Spleen (tissue), 13 donors: ENCODE measurements at places on chromosomes 16 and 17. TPM values are rescaled to one million over a fixed set of nuclear protein-coding genes. Genes with fewer than 3 reads are reported as not detected.
A peak's percentile ranks its signal among the peaks of the same experiment; 100 is the strongest.

Gene ENO3
- 23.4 TPM for polyA plus RNA-seq

Gene CHST6
- polyA plus RNA-seq: 0.06 TPM

Gene TBX21
- 2.6 TPM for polyA plus RNA-seq

Gene SPN
- polyA plus RNA-seq: 3.9 TPM

Gene CDRT15
- polyA plus RNA-seq: not detected

Gene KRTAP4-1
- polyA plus RNA-seq: not detected

- no peak for DNase-seq
- H3K27me3 ChIP-seq: no peaks in the 10 kb centered on the region
- H3K27ac ChIP-seq: no peak overlapping the region
- no peaks in the 10 kb centered on the region for H3K36me3 ChIP-seq
Observed at GRCh38 chr17:81058263-81058871, 23.4 kb downstream of the BAIAP2 start.

DNA sequence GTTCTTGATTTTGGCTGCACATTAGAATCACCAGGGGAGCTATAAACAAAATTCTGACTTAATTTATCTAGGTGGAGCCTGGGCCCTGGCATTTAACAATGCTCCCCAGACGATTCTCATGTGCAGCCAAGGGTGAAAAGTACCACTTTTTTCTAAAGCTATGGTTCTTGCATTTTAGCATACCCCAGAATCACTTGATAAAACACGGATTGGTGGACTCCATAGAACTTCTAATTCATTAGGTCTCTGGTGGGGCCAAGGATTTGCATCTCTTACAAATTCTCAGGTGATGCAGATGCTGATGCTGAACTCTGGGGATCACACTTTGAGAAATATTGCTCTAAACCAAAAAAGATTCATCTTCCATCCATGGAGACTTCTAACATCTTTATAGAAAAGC is 74.5 kb downstream of the RPGRIP1L start:
- H3K4me1 ChIP-seq: no peaks in the 10 kb centered on the region
- no peaks in the 10 kb centered on the region for H3K36me3 ChIP-seq
- no peak overlapping the region for H3K27ac ChIP-seq
- H3K27me3 ChIP-seq: no peaks in the 10 kb centered on the region

DNA sequence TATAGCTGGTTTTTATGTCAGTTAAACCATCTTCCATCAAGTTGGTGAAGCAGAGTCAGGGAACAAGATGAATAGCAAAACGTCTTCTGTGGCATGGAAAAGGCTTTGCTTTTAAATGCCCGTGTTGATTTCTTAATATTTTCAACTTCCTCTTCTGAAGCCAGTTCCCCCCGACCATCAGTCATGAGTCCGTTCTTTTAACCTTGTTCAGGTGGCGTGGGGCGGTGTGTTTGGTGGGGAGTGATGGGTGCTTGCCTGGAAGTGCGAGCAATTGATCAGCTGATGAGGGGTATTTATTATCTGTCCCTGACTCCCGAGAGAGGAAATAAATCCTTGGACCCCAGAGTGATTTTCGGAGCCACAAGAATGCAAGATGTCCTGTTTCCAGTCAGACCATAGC is 147.1 kb downstream of the WWOX start:
- no peak overlapping the region for H3K4me3 ChIP-seq
- H3K27ac ChIP-seq: no peak overlapping the region
- no peak for DNase-seq
- no peaks in the 10 kb centered on the region for H3K36me3 ChIP-seq
- H3K27me3 ChIP-seq: no peaks in the 10 kb centered on the region

DNA sequence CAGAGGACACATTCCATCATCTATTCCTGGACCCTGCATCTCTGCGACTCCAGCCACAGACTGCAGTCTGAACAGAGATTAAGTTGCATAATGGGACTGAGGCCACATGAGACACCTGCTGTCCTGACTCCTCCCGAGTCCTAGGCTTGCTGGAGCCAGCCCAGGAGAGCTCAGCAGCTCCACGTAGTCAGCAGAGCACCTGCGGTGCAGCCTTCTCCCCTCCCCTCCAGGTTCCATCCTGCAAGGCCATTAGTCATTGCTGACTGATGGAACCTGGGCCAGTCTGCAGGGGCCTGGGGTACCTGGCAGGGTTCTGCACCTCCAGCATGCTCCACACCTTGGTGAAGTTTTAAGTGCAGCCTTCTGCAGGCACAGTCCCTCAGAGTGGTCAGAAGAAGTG is 76.7 kb downstream of the PLD6 start:
- H3K27ac ChIP-seq: no peak overlapping the region
- H3K36me3 ChIP-seq: peaks cover 80% of the 10 kb centered on the region
- DNase-seq: no peak
- no peak overlapping the region for H3K4me3 ChIP-seq
- H3K4me1 ChIP-seq: peaks cover 35% of the 10 kb centered on the region
- no peaks in the 10 kb centered on the region for H3K27me3 ChIP-seq

- H3K36me3 ChIP-seq: no peaks in the 10 kb centered on the region
- no peak overlapping the region for H3K27ac ChIP-seq
- peaks cover 26% of the 10 kb centered on the region for H3K4me1 ChIP-seq
- H3K27me3 ChIP-seq: peaks cover 10% of the 10 kb centered on the region
- no peak for DNase-seq
Observed at GRCh38 chr16:56295059-56295665, 103.9 kb downstream of the GNAO1 start.

DNA sequence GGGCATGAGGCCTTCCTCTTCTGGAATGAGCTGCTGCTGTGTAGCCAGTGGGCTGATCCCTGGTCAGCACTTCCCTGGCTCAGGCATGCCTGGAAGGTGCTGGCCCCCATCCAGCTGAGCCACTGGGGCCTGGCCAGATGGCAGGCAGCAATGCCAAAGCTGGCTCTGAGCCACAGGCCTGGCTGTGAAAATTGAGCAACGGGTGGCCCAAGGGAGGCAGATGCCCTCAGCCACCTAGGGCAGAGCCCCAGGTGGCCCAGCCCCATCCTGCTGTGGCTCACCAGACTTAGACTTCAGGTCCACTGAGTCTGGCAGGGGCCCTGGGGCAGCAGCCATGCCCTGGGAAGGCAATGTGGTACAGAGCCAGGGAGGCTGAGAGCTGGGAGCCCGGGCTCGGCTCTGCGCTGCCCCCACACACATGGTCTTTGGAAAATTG is 8.5 kb upstream of the CRHR1 start:
- no peak for DNase-seq
- H3K4me3 ChIP-seq: no peak overlapping the region
- no peak overlapping the region for H3K27ac ChIP-seq
- H3K36me3 ChIP-seq: no peaks in the 10 kb centered on the region
- H3K27me3 ChIP-seq: peaks cover 33% of the 10 kb centered on the region

GRCh38 chr16:2151188-2152091 is 3.0 kb downstream of the RAB26 start:
- DNase-seq: peak; percentile 74
- no peaks in the 10 kb centered on the region for H3K27me3 ChIP-seq
- peaks cover 5% of the 10 kb centered on the region for H3K36me3 ChIP-seq

GRCh38 chr17:66494023-66494803 is 191.8 kb downstream of the PRKCA start:
- DNase-seq: no peak
- no peak overlapping the region for H3K4me3 ChIP-seq
- no peak overlapping the region for H3K27ac ChIP-seq
- H3K4me1 ChIP-seq: peaks cover 23% of the 10 kb centered on the region

DNA sequence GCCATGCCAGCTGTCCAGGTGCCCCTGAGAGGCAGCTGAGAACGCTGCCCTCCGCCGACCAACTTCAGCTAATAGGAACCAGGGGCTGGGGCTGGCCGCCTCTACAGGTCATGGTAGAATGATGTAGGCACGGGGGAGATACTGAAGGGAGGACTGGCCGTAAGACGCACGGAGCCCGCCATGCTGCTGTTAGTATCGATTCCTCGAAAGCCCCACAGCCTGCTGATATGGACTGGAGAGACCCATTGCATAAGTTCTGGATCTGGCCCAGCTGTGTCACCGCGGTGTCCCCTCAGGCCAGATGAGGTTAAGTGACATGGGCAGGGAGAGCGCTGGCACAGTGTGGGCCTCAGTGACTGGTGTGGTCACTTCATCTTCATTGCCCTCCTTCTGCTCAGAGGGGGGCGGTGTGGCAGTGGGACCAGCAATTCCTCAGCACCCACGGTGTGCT is 75.6 kb downstream of the AMFR start:
- no peaks in the 10 kb centered on the region for H3K27me3 ChIP-seq
- H3K27ac ChIP-seq: no peak overlapping the region
- no peak overlapping the region for H3K4me3 ChIP-seq
- peak; percentile 64 for DNase-seq
- H3K4me1 ChIP-seq: no peaks in the 10 kb centered on the region
- no peaks in the 10 kb centered on the region for H3K36me3 ChIP-seq

GRCh38 chr16:9497750-9498149 is 406.3 kb downstream of the HAPSTR1 start:
- H3K27me3 ChIP-seq: no peaks in the 10 kb centered on the region
- no peaks in the 10 kb centered on the region for H3K36me3 ChIP-seq
- no peak overlapping the region for H3K27ac ChIP-seq
- no peak for DNase-seq
- H3K4me3 ChIP-seq: no peak overlapping the region

GRCh38 chr17:64007838-64008282 is 9.7 kb downstream of the PRR29 start:
- no peaks in the 10 kb centered on the region for H3K27me3 ChIP-seq
- DNase-seq: no peak
- H3K27ac ChIP-seq: peak overlapping the region; percentile 56

- H3K36me3 ChIP-seq: no peaks in the 10 kb centered on the region
- H3K4me1 ChIP-seq: peaks cover 9% of the 10 kb centered on the region
- DNase-seq: no peak
- no peaks in the 10 kb centered on the region for H3K27me3 ChIP-seq
Observed at GRCh38 chr17:4520894-4521600, 22.4 kb downstream of the SPNS2 start.

DNA sequence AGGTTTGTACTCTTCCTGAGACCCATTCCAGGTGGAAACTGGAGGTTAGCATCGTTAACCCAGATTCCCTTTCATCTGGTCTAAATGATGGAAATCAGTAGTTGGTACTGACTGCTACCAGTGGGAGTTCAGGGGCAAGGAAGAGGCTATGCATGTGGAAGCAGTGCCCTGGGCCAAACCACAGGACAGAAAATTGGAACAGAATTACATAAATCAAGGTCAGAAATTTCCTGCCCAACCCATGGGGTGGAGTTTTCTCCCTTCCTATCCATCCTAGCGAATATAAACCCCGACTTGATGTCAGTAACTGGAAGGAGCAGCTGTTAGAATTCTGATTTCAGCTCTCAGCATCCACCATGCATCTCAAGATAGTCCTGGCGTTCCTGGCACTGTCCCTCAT is at the start of gene AOC2:
AOC2 (plus strand) TSS at position 310 of the 400 bp plus-strand sequence; CDS start at position 357, 47 bp downstream.
- no peak for DNase-seq
- H3K27me3 ChIP-seq: no peaks in the 10 kb centered on the region
- H3K4me1 ChIP-seq: peaks cover 8% of the 10 kb centered on the region
- H3K4me3 ChIP-seq: no peak within 1 kb of the TSS
- H3K36me3 ChIP-seq: peaks cover 62% of the 10 kb centered on the region

DNA sequence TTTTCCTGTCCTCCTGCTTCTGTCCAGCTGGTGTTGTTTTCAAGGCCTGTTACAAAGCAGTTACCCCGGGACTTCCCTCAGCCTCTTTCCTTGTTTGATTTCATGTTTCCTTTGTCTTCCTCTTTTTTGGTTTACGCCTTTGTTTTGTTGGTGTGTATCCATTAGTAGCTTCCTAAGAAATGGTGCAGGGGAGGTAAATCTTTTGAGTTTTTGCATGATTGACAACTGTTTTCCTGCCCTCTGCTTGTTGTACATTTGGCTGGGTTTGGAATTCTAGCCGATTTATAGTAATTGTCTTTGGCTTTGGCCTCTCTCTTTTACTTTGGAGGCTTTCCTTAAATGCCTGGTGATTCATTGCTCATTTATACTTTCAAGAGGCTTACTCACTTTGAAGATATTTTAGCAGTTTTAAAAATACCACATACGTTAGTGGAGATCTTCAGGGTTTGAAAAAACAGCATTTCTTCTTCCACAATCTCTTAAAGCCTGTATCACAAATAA is 32.8 kb downstream of the DNAH2 start:
- no peaks in the 10 kb centered on the region for H3K36me3 ChIP-seq
- no peak for DNase-seq

GRCh38 chr17:63995626-63996025 is 2.5 kb upstream of the PRR29 start:
- DNase-seq: peak; percentile 72
- H3K4me1 ChIP-seq: peaks cover 40% of the 10 kb centered on the region

- DNase-seq: no peak
- H3K27me3 ChIP-seq: no peaks in the 10 kb centered on the region
- H3K4me1 ChIP-seq: no peaks in the 10 kb centered on the region
- no peaks in the 10 kb centered on the region for H3K36me3 ChIP-seq
- H3K27ac ChIP-seq: no peak overlapping the region
Observed at GRCh38 chr16:54424043-54424451, 137.5 kb upstream of the IRX3 start.

DNA sequence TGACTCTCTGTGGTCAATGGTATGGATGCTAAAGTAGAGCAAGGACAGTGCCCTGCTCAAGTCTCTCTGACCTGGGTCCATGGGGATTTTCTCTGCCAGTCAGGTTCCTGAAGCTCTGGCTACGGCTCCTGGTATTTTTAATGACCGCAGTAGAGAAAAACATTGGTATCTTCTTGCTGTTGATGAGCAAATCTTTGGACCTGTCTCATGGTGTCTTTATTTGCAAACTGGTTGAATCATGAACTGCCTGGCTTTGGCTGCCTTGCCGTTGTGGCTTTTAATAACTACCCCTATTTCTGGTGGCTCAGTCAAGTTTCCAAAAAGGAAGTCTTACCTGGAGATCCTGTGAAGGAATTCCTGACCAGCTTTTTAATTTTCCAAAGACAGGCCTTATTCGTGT is 8.7 kb downstream of the FAM234A start:
- DNase-seq: peak; percentile 1
- H3K36me3 ChIP-seq: peaks cover 3% of the 10 kb centered on the region

DNA sequence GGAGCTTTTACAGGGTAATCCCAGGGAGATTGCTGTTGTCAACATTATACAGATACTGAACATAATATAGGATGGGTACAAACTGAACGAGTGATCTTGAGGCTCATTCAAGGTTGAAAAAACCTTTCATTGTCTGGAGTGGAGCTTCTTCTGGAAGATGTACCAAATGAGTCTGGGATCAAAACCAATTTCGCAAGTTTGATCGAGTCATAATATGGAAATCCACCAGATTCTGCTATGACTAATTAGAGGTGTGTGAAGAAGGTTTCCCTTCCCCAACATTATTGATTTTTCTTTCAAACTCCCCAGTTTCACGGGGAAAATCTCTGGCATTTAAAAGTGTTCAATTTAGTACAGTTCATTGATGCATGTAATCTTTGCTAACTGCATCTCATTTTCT is 324.1 kb downstream of the ZFHX3 start:
- no peaks in the 10 kb centered on the region for H3K27me3 ChIP-seq
- no peak overlapping the region for H3K4me3 ChIP-seq
- H3K4me1 ChIP-seq: no peaks in the 10 kb centered on the region
